ENCODE measurements at places on chromosomes 1 and 21.

DNA sequence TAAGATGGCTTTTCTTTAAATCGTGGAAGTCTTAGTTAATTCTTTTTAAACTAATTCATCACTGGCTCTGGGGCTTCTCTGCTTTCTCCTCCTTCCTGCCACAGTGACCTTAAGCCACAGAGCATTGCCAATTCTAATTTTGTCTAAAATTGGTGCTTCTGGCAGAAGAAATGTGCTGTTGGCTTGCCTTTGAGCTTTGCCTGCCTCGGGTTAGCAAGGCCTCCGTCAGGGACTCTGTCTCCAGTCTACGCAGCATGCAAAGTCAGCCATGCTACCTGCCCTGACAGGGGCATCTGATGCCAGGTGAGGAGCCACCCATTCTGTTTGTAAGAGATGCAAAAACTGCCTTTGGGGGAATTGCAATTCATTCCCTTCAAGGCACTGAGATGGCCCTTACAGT, 25.2 kb downstream of the CLDN14 start:
- no peak for DNase-seq

GRCh38 chr1:3230553-3230952, 161.6 kb downstream of the PRDM16 start:
- no peak for DNase-seq

GRCh38 chr1:107673006-107673405, 292.0 kb downstream of the VAV3 start:
- no peak for DNase-seq

DNA sequence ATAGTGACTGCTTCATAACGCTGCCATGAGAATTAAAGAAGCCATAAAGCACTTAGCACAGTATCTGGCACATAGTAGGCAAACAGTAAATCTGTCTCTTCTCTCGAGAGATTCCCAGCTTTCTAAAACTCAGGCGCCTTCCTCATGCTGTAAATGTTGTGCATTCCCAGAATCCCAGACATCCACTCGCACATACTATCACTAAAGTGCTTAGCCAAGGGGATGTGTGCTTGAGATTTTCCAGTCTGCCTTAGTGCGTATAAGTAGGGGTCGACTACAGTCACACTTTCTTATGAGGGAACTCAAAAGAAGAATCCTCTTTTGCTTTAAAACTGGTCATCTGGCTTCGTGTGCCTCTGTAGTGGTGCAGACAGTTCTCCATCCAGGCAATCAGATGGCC, 98.6 kb upstream of the SPATA6 start:
- no peak for DNase-seq

GRCh38 chr1:54667797-54668196, 26.2 kb downstream of the MROH7 start:
- peak; percentile 7 for DNase-seq

GRCh38 chr1:26003262-26003661, 5.4 kb upstream of the PAFAH2 start:
- no peak for DNase-seq

DNA sequence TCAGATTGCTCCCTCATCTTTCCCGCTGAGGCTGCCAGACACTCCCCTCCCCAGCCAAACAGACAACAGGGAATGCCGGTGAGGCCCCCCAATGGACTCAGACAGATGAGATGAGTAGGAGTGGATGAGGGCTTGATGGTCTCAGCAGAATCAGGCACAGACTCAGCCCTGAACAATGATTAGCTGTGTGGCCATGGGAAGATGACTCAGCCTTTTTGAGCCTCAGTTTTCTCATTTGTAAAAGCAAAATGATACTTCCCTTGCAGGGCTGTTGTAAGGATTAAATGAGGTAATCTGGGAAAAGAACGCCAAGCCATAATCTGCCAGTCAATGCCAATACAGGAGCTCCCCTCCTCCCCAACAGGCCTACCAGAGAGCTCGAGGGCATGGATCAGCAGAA, 12.4 kb downstream of the C1orf198 start:
- DNase-seq: no peak

- DNase-seq: no peak
These were observed 497 bp downstream of the FBXO44 start for GRCh38 chr1:11654939-11655808.

GRCh38 chr1:234725177-234726132, 115.5 kb upstream of the IRF2BP2 start:
- DNase-seq: no peak

DNA sequence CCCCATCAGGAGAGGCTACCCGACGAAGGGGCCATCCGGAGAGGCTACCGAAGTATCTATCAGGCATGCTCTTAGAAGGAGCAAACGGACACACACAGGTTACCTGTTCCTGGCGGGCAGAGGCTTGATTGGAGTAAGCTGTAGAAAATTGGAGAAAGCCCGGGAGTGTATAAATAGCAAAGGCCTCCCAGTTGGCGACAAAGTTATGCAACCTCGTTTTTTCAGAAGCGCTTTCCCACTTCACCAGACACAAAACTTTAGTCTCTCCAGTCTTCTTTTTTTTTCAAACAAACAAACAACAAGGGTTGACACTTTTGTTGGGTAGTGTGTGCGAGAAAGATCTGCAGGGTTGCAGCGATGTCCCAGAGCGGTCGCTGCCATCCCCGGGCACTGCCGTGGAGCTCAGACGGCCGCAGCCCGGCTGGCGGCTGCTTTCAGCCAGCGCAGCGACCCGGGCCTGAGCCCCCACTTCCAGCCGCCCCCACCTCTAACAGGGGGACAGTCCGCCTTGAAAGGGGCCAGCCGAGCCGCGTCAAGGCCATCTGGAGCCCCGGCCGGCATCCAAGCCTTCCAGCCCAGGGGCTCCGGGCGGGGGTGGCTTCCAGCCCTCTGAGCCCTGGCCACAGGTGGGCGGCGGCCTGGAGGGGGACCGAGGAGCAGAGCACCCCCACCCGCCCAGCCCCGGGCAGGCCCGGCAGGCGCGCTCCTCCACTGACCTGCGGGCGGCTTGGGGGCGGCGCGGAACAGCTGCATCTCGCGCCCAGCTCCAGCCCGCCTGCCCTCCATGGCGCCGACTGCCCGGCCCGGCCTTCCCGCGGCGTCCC, 616 bp downstream of the MCOLN3 start:
- peak; percentile 8 for DNase-seq

DNA sequence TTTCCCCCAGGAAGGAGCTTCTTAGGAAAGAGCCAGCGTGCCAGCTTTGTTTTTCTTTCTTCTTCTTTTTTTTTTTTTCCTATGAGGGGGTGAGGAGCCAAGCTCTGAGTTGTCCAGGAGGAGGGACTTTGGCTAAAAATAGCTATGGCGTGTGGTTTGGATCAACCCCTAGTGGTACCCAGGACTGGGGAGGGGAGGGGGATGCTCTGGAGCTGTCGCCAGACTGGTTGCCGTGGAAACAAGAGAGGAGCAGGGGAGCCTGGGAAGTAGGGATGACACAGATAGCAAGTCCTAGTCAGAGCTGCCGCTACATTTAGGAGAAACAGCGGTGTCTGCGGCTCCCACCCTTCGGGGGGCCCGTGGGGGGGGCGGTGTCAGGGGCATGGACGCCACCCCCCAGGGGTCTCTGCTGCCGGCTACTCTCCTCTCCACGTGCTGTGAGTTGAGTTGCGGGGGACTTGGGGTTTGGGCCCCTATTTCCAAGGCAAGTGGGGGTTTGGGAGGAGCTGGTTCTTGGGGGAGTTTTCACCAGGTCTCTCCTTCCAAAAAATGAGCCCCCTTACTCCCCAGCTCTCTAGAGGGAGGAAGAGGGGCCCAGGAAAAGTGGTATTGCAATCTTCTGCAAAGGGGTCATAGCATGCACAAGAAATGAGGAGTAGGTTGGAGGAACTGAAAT, at the start of gene KCNJ9:
TSS of gene KCNJ9 (plus strand) at position 278 of the 676 bp plus-strand sequence. CDS start 2,493 bp downstream, outside the sequence.
- peak; percentile 90 for DNase-seq

- no peak for DNase-seq
These were observed 39.5 kb upstream of the BCAR3 start for GRCh38 chr1:93720956-93721626.

- DNase-seq: peak; percentile 17
These were observed 23.7 kb downstream of the MKNK1 start for GRCh38 chr1:46580140-46580903.

GRCh38 chr1:12341667-12342066, 111.8 kb downstream of the VPS13D start:
- no peak for DNase-seq

- no peak for DNase-seq
These were observed 21.8 kb downstream of the COA7 start for GRCh38 chr1:52676249-52676903.

DNA sequence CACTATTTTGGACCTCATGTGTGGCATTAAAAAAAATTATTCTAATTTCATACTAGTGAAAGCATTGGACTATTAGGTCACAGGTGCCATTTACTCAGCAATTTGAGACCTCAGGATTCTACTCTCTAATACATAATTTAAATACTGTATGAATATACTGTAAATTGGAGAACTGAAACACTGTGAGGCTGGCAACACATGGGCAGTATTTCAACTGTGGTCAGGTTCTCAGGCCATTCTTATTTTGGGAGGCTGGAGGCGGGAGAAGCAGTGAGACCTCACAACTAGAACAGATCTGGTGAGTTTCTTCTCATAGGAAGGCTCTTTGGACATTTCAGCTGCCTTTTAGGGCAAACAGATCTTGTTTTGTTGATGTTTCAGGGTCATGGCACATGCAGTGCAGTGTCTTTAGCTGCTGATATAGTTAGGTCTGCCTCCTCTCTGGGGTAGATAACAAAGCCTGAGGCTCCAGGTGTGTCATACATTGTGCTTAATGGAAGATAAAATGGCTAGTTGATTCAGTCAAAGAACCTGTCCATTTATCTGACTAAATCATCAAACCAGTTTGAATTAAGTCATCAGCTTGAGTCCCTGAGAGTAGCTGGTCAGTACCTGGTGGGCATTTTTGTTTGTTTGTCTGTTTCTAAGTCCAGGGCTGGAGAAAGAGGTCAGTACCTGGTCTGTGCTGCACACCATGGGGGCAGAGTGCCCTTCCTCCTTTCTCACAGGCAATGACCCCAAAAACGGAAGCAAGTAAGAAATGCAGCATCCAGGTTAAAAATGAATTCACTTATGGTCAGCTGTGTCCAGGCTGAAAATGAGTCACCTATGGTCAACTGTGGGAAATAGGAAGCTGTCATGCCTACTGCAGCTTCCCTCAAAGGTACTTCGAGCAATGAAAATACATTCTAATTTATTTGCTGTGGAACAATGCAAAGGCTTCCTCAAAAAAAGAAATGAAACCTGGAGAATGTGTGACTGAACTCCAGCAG, 216.2 kb downstream of the SDCCAG8 start:
- peak; percentile 24 for DNase-seq

GRCh38 chr1:92066321-92066720, 8.9 kb downstream of the SETSIP start:
- DNase-seq: no peak

GRCh38 chr1:156108057-156108456, 6.5 kb upstream of the LMNA start:
- DNase-seq: no peak

GRCh38 chr1:46811053-46811452, 12.2 kb downstream of the CYP4B1 start:
- no peak for DNase-seq

GRCh38 chr1:218711884-218712674, 366.9 kb downstream of the TGFB2 start:
- peak; percentile 70 for DNase-seq

DNA sequence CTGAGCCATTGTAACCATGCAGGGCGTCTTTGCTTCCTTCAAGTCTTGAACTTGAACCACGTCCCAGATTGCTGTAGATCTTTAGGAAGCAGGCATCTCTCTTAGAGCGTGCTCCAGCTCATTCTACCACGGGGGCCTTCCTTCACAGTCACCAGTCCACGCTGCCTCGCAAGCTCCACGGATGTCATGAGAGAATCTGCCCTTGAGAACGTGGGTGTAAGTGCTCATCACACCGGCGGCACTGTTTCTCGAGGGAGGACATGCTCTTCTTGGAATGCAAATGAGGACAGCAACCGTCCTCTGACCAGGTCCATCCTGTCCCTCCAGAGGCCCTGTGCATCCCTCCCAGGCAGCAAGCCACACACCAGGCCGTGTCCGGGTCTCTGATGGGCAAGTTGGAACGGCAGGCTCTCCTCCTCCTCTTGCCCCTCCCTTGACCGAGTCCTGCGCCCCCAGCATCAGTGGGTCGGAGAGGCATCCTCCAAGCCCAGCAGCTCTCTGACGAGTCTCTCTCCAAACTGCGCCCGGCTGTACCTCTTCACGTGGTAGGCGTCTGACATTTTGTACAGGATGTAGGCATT, 103.1 kb downstream of the PGBD5 start:
- DNase-seq: no peak

DNA sequence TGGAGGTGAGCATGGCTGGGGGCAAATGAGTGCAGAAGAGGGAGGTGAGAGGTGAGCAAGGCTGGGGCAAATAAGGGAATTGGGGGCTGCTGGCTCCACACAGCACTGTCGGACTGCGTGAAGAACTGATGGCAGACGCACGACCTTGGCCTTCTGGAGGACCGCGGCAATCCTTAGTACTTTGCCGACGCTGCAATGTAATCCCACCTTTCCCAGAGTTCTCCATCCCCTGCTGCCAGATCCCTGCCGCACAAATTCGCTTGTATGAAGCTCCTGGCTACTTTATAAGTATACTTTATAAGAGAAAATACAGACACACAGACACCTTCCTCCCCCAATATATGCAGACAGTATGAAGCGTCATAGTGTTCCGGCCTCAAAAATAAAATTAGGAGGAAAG, 472.4 kb downstream of the SMYD3 start:
- DNase-seq: no peak

DNA sequence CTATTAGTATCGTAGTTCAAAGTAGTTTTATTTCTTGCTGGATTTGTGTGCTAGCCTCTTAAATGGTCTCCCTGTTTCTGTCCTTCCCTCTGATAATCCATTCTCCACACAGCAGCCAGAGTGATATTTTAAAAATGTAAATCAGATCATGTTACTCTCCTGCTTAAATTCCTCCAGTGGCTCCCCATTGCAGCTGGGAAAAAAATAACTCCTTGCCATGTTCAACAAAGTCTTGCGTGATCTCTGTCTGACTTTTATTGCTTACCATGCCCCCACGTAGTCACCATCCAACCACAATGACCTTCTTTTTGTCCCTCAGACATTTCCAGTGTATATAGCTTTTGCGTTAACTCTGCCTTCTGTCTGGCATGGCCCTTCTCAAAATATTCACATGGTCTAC, 178.8 kb downstream of the FGGY start:
- no peak for DNase-seq

- DNase-seq: no peak
These were observed 479.3 kb upstream of the RUNX1 start for GRCh38 chr21:35528116-35529042.

- DNase-seq: no peak
These were observed 4.5 kb downstream of the SRSF4 start for GRCh38 chr1:29177022-29177705.

- no peak for DNase-seq
These were observed 201.4 kb downstream of the CHRM3 start for GRCh38 chr1:239587574-239588369.

DNA sequence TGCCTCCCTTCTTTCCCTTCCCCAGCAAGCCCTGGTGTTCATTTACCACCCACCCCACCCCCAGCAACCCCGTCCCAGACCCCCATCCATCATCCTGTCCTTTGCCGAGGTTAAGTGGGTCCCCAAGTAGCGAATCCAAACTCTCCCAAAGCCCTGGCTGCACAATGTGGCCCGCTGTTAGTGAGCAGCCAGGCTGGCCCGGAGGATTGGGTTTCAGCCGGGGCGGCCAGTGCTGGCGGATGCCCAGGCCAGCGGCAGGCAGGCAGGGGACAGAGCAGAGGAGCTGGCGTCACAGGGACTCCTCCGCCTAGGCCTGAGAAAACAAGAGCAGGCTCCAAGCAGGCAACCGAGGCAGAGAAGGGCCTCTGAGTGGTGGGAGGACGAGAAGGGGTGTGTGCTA, 61.4 kb downstream of the EPHB2 start:
- no peak for DNase-seq
